ENCODE measurements at places on chromosomes 12 and 14.
A peak's percentile ranks its signal among the peaks of the same experiment; 100 is the strongest.

DNA sequence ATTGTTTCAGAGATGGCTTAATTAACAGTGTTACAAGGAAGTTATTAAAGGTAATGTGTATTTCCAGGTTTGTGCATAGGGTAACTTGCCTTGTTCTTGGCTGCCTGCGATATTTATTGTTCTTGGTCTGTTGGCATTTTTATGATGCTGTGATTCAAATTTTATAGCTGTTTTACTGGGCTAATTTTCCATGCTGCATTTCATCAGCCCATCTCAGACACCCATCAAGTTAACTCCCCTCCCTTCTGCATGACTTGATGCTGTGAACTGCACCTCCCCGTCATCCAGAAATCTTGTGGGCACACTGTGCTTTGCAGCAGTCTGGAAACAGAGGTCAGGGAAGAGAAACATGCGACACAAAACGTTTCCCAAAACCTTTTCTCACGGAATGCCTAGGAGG lies 1049.2 kb downstream of the AACS start:
- DNase-seq, result no peak

DNA sequence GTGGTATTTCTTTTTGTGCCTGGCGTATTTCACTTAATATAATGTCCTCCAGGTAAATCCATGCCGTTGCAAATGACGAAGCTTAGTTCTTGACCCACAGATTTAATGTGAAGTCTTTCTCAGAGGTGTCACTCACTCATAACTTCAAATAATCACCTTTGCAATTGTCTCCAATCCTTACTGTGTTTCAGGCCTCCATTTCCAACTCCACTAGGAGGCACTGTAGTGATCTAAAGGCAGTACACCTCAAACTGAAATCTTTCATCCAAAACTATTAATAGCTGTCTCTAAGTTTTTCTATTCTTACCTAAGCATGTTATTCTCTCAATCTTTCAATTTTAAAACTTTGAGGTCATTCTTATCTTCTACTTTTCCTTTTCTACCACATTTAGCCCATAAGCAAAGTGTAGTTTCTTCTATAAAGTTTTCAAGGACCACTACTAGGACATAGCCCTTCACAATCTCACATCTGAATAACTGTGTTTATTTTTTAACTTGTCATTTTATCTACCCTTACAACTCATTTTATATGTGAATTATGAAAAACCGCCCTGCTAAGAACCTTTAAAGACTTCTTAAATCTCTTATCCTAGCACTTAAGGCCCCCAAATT lies 25.5 kb upstream of the FBXO34 start:
- DNase-seq, result no peak

- DNase-seq, result no peak
These were observed 50.9 kb downstream of the MVK start for GRCh38 chr12:109624467-109624866.

GRCh38 chr12:57276935-57277563 lies 26.1 kb upstream of the STAC3 start:
- DNase-seq, result peak; percentile 11

All from PC-9 (cell line).